ENCODE measurements at places on chromosomes 3 and 15.

DNA sequence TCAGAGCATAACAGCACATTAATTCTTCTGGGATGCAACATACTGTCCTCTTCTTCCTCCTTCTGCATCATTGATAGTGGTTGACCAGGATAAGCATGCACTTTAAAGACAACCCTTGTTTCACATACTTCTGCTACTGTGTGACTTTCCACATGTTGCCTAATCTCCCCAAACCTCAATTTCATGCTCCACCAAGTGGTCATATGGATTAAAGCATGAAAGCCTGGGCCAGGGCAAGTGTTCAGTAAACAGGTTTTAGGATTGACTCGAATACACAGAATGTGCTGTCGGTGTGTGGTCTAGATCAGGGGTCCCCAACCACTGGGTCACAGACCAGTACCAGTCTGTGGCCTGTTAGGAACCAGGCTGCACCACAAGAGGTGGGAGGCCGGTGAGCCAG, 22.5 kb upstream of the BFSP2 start:
- peak; percentile 36 for DNase-seq

DNA sequence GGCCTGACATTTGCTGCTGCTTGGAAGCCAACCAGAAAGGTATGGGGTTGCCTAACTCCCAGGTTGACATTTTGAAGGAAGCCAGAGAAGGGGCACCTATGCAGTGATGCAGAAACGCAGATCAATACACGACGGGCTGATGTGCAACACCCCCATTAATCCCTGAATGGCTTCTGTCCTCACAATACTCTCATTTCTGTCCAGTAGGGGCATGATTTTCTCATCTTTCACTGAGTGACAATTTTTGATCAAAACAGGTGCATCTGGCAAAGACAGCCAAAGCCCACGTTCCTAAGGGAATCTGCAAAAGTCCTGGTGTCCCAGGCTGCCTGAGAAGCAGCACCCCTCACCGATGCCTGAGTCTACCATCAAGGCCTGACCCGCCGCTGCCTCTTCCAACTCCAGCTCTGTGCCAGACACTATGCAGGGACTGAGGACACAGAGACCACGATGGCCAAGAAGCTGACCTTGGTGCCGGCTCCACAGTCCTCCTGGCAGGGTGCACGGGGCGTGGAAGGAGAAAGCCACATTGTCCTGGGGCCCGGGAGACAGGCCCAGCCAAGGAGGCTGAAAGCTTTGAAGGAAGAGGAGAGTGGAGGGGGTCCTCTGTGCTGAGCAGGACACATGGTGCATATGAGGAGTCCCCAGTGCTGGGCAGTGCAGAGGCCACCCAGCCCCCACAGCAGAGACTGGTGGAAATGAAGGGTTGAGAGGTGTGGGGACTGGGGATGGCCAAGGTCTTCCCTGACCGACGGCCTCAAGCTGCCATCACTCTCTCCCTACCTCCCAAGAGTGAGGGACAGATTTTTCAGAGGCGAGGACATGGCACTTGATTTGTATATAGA, 159.6 kb downstream of the NUP210 start:
- DNase-seq, result no peak

DNA sequence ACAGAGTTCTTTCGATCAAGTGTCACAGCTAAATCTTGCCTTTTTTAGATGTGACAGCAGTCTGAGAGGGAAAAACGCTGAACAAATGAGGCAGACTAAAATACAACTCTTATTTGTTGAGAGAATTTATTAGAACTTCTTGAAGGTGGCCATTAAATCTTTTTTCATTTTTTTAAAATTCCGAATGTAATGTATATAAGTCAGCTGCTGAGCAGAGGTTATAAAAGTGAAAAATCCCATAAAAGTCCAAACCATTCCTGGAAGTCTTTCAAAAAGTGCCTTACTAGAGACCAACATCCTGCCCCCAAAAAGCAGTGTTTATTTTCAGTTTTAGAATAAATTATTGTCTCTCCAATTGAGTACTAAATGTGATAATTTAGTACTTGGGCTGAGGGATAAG, 3.1 kb downstream of the TSEN2 start:
- DNase-seq, result no peak

DNA sequence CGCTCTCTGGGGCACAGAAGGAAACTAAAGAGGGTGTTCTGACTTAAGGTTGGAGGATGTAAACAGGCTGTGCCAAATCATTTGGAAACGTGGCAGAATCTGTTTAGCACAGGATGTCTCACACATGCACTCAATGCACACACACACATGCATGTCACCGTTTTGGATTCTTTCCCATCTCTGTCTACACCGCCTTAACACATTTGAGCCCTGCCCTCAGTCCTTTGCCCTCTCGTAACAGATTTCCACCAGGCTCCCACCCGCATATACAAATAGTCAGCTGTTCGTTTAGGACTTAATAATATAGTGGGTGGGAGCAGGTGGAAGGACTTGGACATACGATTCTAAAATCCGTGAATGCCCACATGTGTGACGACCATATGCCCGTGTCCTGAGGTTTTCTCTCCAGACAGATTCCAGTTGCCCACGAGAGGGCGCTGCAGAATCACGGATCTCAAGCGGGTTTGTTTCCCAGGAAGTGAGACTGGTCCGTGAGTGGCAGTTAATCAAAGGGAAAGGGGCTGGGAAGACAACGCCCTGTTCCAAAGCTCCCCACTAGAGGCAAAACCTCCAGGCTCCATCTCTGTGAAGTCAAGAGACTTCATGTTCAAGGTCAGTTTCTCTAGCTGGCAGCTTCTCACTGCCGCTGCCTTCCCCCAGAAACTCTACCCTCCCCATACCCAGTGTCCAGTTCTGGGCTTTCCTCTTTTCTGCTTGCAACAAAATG, 44.5 kb downstream of the NOX5 start:
- peak; percentile 77 for DNase-seq

DNA sequence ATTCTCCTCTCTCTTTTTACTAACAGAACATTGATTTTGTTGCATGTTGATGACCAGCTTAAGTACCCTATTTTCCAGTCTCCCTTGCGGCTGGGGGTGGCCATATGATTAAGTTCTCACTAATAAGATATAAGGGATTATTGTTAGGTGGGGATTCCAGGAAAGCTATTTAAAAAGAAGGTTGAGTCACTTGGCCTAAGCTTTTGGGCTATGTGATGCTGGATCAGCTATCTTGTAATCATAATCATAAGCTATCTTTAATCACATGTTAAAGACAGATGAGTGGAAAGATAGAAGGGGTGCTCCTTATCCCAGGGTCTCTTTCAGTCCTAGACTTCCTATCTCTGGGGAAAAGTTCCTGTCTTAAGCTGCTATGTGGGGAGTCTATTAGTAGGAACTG, 59.9 kb downstream of the CGNL1 start:
- no peak for DNase-seq

DNA sequence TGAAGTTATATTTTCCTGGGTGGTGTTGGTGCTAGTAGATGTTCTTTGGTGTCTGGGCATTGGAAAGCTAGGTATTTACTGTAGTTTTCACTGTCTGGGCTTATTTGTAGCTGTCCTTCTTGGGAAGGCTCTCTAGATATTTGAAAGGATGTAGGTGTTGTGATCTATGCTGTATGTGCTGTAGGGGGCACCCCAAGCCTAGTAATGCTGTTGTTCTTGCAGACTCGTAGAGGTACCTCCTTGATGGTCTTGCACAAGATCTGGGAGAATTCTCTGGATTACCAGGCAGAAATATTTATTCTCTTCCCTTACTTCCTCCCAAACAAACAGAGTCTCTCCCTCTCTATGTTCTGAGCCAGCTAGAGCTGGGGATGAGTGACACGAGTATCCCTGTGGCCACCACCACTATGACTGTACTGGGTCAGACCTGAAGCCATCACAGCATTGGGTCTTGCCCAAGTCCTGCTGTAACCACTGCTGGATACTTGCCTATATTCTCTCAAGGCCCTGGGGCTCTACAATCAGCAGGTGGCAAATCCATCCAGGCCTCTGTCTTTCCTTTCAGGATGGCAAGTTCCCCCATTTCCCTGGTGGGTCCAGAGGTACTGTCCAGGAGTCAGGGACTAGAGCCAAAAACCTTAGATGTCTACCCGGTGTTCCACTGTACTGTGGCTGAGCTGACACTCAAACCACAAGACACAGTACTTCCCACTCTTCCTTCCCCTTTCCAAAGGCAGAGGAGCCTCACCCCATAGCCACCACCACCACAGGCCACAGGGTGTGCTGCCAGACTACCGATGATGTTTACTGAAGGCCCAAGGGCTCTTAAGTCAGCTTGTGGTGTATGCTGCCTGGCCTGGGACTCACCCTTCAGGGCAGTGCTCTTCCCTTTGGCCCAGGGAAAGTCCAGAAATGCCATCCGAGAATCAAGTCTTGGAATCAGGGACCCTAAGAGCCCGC, 195.2 kb upstream of the DPPA4 start:
- peak; percentile 21 for DNase-seq

DNA sequence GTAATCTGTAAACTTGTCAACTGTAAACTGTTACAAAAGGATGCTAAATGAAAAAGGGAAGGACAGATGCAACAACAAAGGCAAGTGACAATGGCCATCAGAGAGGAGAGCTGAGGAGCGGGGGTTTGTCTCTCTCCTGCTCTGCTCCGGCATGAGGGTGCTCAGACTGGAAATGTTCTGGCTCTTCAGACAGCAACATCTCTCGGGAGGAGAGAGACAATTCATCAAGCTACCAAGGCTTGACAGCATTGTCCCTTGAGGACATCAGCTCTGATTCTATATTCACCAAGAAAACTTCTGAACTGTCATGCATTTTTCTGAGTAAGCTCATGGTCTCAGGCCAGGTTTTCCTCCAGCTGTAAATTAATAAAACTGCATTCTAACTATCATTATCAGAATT, 408.2 kb downstream of the IGSF11 start:
- no peak for DNase-seq

DNA sequence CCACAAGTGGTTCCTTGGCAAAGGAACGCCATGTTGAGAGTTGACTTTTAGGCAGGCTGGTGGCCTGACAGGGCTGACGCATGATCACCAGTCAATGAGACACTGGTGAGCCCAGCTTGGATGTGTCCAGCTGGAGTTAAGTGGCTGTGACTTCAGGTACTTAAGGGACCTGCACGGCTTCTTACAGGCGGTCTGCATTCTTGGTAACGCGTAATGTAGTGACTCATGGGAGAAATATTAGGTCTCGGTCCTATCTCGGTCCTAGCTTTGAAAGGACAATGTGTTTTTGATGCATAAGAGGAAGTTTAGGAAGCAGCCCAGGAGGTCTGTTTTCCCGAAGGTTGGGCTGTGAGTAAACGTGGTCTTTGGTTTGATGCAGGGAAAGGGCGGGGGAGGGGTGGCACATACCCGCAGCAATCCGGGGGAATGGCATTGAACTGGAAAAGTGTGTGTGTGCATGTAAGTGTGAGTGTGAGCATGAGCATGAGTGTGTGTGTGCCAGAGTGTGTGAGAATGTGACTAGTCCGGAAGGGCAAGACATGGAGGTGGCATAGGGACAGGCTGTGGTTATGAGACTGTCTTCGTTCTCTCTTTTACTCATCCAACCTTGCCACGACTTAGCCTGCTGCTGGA, 55.3 kb downstream of the FAM43A start:
- no peak for DNase-seq

DNA sequence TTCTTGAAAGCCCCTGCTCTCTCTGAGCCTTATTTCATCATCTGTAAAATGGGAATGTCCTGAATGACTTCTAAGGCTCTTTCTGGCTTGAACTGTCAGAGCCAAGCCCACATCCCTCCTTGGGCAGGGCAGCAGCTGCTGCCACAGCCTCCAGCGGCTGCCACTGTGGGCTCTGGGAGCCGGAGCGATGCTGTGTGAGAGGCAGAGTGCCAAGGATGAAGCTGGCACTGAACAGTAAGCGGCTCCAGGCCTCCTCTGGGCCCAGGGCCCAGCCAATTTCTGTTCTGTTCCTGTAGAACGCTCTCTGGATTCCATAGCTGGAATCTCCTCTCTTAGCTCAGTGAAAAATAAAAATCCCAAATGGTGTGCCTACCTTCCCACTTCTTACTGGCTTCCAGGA, 4.4 kb downstream of the CPLX3 start:
- DNase-seq, result no peak

- no peak for DNase-seq
Measured at GRCh38 chr15:86615411-86615810, 535.7 kb downstream of the AGBL1 start.

DNA sequence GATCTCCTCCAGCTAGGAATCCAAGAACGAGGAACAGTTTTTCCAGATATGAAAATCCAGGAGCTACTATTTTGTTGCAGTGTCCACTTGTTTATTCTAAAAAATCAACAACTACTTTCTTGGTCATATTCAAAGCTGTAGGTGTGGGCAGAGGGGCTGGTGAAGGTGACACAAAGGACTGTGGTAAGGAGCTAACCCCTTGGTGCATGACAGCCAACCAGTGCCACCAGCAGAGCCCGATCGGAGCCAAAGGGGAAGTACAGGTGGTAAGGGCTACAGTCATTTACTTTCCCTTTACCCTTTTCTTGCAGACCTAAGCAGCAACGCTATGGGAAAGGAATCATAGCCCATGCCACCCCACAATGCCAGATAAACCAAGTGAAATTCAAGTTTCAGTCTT, 30.7 kb downstream of the PLA1A start:
- peak; percentile 81 for DNase-seq

Data from inflammatory macrophage treated with lipopolysaccharide for 4 hours (primary cell).